ENCODE measurements at places on chromosomes 12 and 14.

GRCh38 chr14:104319491-104320241 is 181.3 kb downstream of the KIF26A start:
- no peak for DNase-seq

GRCh38 chr14:65723348-65723747 is 310.8 kb downstream of the FUT8 start:
- no peak for DNase-seq

DNA sequence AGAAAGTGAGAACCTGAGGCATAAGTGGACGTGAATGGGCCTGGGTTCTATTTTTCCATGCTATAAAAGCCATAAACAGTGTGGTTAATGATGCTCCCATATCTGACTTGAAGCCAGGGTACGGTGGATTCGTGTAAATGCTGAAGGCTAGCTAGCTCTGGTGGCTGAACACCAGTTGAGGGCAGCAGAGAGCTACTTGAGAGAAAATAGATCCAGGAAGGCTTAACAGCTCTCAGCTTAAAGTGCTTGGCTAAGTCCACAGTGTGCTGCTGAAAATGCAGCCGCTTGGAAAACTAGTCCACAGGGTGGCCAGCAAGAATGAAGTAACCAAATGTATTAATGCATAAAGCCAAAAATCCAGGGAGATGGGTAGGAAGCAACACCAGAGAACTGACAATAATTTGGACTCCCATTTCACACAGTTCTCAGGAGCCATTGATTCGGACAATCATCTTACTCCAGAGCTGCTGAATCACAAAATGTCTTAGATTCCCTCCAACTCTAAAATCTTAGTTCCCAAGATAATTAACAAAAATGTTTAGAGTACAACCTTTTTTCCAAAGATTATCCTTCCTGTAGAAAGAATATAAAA is 15.0 kb upstream of the FOXG1 start:
- DNase-seq = peak; percentile 82

GRCh38 chr12:76556368-76556767 is 3.2 kb downstream of the OSBPL8 start:
- peak; percentile 39 for DNase-seq

DNA sequence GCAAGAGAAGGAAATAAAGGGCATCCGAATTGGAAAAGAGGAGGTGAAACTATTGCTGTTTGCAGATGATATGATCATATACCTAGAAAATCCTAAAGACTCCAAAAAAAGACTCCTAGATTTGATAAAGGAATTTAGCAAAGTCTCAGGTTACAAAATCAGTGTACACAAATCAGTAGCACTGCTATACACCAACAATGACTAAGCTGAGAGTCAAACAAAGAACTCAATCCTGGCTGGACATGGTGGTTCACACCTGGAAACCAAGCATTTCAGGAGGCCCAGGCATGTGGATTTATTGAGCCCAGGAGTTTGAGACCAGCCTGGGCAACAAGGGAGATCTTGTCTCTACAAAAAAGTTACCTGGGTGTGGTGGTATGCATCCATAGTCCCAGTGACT is 188.7 kb upstream of the PLXNC1 start:
- DNase-seq = no peak
